NCI-H2081 (cell line): ENCODE measurements at places on chromosomes 16 and 17.

GRCh38 chr17:64063088-64063487, 42.7 kb upstream of the ICAM2 start:
- DNase-seq: no peak

- no peak for DNase-seq
Observed at GRCh38 chr16:85042606-85043005, 15.0 kb downstream of the KIAA0513 start.

DNA sequence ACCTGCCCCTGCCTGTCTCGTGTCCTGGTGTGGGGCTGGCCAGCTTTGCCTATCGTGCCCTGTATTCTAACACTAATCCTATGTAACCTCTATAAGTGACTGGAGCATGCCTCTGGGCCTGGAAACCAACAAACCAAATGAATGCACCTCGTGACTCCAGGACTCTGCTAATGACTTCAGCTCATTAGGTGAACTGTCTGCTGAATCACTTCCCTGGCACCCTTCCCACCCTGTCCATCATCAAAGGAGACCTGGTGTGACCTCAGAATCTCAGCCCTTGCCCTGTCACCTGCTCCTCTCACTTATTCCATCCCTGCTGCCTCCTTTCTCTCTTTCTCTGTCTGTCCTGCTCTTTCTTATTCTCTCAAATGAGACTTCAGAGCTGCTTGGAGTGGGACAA, 322.4 kb downstream of the CBLN1 start:
- no peak for DNase-seq

DNA sequence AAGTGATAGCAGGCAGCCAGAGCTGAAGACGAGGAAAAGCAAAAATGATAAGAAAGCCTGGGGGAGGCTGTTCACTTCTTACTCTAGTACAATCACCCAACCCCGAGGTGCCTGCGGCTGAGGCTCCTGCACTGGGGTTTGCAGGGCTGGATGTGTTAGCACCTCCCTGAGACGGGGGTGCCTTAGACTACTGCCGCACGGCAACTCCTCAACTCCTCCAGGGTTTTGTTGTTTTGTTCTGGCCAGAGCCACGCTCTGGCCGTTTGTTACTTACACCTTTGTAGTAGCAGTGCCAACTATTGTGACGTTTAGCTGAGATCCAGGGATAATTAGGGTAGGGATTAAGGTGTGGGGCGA, 51.5 kb downstream of the LDHD start:
- DNase-seq: no peak

- no peak for DNase-seq
Observed at GRCh38 chr17:76083536-76084182, 4.7 kb downstream of the ZACN start.

DNA sequence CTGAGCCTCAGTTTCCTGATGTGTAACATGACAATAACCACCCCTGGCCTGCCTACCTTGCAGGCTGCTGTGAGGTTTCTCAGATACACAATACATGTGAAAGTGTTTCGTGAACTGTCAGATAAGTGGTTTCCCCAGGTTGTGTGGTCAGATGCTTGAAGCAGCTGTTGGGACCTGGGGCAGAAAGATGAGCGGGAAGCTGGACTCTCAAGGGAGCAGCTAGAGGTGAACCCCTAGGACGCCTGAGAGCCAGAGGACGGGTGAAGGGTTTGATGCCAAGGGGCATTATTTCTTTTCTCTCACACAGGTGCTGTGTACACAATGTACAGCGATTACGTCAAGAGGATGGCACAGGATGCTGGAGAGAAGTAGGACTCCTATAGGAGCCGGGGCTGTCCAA, 2.3 kb downstream of the HIGD1B start:
- no peak for DNase-seq

DNA sequence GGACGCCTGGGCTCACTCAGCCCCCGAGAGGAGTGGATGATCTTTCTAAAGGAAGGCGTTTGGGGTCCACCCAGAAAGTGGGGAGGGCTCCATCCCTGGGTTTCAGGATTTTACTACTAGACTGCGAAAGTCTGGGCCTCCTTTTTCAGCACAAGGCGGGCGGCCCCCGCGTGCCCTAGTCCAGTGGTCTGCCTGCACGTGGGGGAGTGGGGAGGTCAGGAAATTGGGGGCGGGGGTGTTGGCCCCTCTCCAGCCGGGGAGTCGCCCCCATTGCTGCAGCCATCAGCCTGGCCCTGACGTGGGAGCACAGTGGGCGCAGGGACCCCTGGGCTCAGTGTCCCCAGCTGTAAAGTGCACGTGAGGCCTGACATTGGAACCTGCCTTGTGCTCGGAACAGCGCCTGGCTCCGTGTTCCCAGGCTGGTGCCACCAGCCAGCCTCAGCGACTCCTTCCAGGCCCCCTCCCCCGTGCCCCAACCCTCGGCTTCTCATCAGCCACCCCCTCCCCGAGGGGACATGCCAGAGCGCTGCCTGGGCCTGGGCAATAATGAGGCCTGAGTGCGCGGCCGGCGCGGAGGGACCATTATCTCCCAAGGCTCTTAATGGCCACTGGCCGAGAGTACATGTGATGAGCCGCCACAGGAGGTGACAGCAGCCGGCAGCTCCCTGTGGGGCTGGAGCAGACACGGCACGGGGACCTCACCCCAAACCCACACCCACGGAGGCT, 2.4 kb upstream of the C1QTNF8 start:
- no peak for DNase-seq

GRCh38 chr17:80416260-80416939, 1.4 kb downstream of the ENDOV start:
- no peak for DNase-seq

- peak; percentile 23 for DNase-seq
Observed at GRCh38 chr17:8126491-8127066, 2.7 kb upstream of the HES7 start.

GRCh38 chr16:85851034-85851785, 47.8 kb upstream of the IRF8 start:
- no peak for DNase-seq

GRCh38 chr17:21190078-21190477, 23.9 kb downstream of the TMEM11 start:
- no peak for DNase-seq

GRCh38 chr16:14263011-14263410, 191.9 kb downstream of the MRTFB start:
- DNase-seq: no peak

- DNase-seq: no peak
Observed at GRCh38 chr17:81438688-81439087, 43.4 kb downstream of the BAHCC1 start.

- no peak for DNase-seq
Observed at GRCh38 chr16:64964126-64964540, 157.7 kb downstream of the CDH11 start.

DNA sequence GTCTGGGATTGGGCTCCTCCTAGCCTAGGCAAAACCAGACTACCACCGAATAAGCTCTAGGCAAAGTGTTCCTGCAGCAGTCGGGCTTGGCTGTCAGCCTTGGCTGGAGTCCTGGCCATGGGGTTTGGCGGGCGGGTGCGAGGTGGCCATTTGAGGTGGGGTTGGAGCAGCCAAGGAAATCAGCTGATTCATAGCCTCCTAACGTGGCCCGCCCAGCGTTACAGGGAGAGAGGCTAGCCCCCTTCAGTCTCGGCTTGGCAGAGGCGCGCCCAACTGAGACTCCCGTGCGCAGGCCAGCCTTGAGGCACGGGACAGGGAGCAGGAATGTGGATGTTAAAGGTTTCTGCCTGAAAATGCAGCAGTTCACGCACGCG, 1.9 kb downstream of the PMP22 start:
- no peak for DNase-seq
